ENCODE measurements at places on chromosomes 12 and 14.

GRCh38 chr14:74301594-74302151 lies 1.1 kb downstream of the ABCD4 start:
- no peak for DNase-seq

DNA sequence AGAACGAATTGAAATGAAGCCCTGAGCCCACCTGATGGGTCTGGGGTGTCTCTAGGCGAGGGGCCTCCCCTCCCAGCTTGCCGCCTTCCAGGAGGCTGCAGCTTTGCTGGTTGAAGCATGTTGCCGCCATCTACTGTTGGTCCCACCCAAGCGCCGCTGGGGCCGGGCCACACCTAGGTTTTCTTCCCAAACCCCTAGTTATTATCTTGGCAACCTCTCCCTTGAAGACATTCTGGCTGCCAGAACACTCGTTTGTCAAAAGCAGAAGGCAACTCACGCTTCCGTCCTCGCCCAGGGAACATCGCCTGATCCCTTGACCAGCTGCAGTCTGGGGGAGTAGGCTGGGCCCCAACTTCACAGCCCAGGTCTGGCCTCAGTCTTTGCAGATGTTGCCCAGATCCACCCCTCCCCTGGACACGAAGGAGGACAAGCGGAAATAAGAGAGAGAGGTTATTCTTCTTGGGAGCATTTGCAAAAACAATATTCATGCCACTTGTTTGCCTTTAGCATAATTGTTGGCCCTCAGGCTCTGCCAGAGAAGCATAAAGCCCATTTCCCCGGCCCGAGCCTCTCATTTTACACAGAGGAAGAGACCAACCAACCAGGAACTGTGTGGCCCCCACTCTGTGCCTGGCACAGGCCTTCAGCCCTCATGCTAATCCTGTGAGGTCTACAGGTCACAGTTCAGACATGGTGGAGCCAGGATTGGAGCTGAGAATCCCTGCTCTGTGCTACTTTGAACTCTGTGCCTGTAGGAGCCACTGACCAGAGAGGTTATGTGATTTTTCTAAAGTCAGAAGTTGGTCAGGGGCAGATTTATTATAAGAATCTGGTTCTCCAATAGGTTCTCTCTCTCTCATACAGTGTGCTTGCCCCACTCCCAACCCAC lies 6.8 kb downstream of the EMP1 start:
- DNase-seq: no peak

DNA sequence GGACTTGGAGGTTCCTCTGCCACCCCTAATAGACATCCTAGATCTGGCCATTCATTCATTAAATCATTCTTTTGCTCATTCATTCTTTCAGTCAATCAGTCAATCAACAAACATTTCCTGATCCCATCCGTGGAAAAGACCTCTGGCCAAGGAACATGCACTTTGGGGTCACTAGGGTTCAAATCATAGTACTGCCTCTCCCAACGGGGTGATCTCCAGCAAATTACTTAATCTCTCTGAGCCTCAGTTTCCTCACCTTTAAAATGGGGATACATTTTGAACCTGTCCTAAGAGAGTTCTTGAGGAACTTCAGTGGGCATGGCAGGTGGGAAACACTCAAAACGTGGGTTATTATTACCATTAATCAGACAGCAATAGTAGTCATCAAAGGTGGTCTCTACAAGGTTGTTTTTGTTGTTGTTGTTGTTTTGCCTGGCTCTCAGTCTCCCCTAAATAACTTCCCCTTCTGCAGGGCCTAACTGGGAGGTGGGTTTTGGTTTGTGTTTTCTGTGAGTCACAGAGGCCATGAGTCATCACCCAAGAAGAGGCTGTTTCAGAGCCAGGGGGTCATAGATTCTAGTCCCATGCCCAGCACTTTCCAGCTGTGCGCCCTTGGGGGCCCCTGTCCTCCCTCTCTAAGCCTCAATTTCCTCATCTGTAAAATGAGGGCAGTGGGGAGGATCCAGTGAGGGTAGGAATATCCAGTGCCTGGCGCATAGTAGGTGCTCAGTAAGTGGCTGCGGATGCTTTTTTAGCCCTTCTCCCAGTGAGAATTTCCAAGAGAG lies 16.9 kb upstream of the FAM222A start:
- DNase-seq: no peak

DNA sequence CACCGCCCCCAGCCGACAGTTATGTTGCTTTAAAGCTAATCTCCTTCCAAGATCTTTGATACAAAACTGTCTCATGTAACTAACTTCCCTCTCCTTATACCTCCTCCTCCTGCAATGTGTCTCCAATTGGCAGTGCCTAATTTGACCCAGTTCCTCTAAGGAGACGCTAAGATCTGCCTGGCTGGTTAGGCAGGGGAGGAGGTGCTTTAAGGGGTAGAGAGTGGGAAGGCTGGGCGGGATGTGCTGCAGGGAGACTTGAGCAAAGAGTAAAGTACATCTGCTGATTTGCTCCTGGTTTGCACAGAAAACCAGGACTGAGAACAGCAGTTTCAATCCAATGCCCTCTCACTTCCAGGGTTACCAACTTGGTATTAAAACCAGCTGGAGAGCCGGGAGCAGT lies 7.4 kb upstream of the IKZF4 start:
- no peak for DNase-seq

- no peak for DNase-seq
Measured at GRCh38 chr14:93201155-93201704, 5.6 kb downstream of the GON7 start.

GRCh38 chr14:100818221-100818699 lies 7.7 kb upstream of the MEG3 start:
- no peak for DNase-seq

DNA sequence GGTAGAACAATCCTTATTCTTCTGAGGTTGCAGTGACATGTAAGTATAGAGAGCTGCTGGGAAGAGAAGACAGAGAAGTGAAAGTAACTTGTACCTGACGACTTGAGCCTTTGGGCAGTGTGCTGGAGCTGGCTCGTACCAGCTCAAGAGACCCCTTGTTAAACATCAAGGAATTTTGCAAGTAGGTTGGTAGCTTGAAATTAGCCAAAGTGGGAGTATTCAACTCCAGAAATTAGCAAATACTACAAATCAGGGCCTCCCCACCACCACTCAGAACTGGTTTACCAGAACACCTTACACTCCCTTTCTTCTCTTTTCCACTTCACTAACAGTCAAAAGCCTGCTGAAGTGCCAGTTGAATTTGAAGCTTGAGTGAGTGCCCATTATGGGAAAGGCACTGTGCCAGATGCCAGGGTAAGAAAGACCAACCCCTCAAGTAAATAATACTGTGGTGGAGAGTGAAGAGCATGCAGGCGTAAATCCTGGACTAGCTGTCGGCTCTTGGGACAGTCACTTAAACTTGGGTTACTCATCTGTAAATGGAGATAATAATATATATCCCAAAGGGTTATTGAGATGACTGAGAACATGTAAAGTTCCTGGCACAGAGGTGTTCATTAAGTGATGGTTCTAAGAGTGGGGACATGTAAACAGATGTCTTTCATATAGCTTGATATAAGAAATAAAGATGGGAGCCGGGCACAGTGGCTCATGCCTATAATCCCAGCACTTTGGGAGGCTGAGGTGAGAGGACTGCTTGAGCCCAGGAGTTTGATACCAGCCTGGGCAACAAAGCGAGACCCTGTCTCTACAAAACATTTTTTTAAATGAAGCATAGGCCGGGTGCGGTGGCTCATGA lies 27.0 kb upstream of the EID3 start:
- DNase-seq: no peak

DNA sequence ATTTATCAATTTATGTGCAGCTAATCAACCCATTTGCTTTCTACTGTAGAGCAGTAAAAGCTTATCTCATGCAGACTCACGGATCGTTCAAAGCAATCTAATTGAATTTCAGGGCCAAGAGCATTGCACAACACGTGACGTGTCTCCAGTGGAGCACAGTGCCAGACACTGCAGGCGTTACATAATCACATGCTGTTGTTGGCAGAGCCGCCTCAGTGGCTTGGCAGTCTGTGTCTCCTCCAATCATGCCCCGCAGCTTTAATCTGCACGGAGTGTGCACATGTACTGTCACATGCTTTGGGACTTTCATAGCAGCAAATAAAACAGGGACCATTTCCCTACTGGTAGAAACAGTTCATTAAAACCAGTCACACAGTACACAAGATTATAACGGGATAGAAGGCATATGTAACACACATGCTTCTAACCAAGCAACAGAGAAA lies 309.3 kb downstream of the ITPR2 start:
- DNase-seq: peak; percentile 71

DNA sequence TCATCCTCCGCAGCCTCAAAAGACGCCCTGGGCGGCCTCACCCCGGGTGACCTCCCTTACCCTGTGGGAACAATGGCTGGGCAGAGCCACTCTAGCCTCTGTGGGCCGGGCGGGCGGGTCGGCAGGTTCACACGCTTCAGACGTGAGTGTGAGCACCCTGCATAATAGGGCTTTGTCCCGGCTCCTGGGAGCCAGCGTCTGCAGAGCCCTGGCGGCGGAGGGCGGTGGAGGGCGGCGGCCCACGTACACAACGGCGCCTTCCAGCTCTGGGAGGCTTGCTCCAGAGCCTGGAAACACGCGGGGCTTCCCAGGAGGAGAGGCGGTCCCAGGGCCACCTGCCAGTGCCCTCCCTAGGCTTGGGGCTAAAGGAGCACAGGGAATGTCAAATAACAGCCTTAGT lies 205.6 kb downstream of the BCL11B start:
- DNase-seq: no peak

DNA sequence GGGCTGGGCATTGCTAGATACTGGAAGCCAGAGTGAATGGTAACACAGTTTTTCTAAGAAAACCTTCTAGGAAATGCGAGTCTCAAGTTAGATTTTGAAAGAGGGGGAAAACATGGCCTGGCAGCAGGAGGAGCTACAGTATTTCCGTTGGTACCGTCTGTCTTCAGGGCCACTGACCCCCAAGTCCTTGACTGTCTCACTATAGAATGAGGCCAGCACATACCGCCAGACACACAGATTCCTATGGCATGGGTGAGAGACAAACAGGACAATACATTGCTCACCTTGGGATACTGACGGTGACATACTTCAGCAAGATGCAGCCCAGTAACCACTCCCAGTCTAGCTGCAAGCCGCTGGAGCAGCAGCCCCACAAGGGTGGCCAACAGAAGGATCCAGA lies 21.7 kb downstream of the SLC11A2 start:
- no peak for DNase-seq

DNA sequence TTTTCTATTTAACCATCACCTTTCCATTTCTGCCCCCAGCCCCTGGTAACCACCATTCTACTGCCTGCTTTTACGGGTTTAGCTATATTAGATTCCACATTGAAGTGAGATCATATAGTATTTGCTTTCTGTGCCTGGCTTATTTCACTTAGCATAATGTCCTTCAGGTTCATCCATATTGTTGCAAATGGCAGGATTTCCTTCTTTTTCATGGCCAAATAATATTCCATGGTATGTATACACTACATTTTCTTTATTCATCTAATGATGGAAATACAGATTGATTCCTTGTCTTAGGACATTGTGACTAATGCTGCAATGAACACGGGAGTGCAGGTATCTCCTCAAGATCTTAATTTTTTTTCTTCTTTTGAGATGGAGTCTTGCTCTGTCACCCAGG lies 202.2 kb downstream of the APAF1 start:
- DNase-seq: no peak

GRCh38 chr14:43803076-43803689 lies 703.9 kb downstream of the FSCB start:
- no peak for DNase-seq
